Right lobe of liver (tissue), 6 donors: ENCODE measurements at places on chromosomes 16 and 17. TPM values are rescaled to one million over a fixed set of nuclear protein-coding genes. Genes with fewer than 3 reads are reported as not detected.

- no peak for DNase-seq
Observed at GRCh38 chr16:67039260-67040020, 10.5 kb downstream of the CBFB start.

GRCh38 chr17:73901661-73902415, 257.6 kb upstream of the SDK2 start:
- peak; percentile 58 for DNase-seq

GRCh38 chr16:85138825-85139627, 26.8 kb upstream of the CIBAR2 start:
- no peak for DNase-seq

- DNase-seq: no peak
Observed at GRCh38 chr16:81767987-81768592, 11.0 kb upstream of the PLCG2 start.

DNA sequence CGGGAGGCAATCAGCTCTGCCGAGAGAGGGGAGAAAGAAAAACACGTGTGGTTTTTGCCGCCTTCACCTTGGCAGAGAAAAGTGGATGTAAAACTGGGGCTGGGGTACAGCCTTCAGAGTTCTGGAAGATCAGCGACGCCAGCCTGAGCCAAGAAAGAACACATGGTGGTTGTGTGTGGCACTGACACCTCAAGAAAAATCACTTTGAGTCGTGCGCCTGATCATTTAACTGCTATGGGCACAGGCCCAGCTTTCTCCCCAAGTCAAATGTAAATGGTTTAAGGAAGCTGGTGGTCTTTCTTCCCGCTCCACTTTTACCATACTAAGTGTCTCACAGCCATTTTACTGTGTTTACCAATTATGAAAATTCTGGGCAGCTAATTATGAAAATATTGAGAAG, 461.8 kb upstream of the SOX9 start:
- DNase-seq: no peak

- DNase-seq: peak; percentile 72
Observed at GRCh38 chr17:40456396-40456951, 13.2 kb downstream of the IGFBP4 start.

- no peak for DNase-seq
Observed at GRCh38 chr17:66625311-66625767, 209.6 kb upstream of the CACNG5 start.

DNA sequence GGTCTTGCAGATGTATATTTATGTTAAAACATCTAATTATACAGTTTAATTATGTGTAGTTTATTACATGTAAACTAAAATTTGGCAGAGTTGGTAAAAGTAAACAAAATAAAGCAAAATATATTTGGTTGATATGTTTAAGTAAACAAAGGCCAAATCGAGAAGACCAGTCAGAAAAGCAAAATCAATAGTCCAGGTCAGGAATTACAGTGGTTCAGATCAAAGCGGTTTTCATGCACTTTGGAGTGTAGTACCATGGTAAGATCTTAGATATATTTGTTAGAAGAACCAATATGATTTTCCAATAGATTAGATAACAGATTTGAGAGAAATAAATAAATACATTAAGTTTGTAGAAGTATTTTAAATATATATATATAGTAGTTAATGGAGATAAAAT, 1421.6 kb upstream of the CDH8 start:
- DNase-seq: no peak

DNA sequence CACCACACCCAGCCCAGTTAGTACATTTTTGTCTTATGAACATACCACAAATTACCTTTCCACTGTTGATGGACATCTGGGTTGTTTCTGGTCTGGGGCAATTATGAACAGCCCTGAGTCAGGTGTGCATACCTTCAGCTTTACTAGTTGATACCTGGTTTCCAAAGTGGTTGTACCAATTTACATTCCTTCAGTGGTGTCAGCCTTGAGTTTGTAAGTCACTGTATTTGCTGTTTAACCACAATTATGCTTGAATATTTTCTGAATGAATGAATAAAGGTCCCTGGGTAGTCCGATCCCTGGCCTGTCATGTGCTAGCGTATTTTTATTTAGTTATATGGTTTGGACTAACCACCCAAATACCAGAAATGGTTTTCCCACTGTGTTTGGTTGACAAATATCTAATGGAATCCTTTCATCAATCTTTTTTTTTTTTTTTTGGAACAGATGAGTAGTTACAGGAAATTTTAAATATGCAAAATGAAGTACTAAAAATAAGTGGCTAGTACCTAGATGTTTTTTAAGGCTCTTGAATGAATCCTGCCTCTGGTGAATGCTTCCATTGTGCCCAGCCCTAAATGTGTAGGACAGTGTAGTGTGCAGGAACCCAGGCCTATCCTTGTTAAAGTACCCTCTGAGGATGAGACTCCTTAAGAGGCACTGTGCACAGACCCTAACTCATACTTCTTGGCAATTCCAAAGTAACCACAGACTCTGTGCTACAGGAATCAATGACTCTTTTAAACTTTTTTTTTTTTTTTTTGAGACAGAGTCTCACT, 3.7 kb downstream of the DUSP14 start:
- no peak for DNase-seq

CDRT15L2 gene
- total RNA-seq: not detected

KIF18B gene
- total RNA-seq: 0.99 TPM

NT5C gene
- 10.5 TPM for total RNA-seq
